ENCODE measurements at places on chromosomes 5 and 9.

DNA sequence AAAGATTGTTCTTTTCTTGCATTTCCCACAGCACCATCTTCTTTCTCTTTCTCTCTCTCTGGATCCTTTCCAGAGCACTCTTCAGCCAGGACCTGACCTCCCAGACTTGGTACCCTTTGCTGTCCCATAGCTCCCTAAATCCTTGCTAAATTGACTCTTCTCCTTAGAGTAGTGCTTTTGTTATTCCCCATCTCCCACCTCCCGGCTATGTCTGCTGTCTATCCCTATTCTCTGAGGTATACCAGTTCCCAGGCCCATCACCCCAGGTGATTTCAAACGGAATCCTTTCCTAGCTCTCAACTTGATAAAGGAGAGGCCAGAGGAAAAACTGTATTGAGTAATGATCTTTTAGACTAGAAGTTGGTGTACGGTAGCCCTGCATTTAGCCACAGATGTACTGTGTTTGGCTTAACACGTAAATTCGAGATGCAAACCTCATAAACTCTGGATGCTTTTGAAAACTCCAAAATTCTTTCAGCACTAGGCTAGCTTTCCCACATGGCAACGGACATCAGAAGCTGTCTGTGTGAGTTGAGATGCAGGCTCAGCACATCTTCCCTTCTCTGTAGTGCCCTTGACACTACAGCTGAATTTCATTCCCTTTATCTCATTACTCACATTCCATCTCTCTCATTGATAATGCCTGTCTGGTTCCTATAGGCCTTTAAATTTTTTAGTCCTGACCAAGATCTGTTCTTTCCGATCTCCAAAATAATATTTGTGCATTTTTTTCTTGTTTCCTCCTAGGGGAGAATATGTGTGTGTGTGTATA lies 320.8 kb upstream of the ITGA1 start:
- no peak for DNase-seq

DNA sequence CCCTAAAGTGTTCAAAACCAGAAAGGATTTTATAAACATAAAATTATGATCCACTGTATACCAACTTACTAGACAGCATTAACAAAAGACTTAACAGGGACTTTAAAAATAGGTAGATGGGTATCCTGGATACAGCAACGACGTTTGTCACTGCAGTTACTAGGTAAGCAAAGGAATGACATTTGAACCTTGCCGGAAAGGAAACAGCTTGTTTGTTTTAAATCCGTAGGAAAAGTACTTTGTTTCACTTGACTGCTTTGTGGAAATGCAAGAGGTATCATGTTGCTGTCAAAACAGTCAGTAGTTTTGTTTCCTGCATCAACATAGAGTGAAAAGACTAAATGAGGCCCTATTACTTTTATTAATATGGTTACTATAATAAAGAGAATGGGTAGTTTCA lies 122.9 kb downstream of the CDC42SE2 start:
- DNase-seq, result no peak

DNA sequence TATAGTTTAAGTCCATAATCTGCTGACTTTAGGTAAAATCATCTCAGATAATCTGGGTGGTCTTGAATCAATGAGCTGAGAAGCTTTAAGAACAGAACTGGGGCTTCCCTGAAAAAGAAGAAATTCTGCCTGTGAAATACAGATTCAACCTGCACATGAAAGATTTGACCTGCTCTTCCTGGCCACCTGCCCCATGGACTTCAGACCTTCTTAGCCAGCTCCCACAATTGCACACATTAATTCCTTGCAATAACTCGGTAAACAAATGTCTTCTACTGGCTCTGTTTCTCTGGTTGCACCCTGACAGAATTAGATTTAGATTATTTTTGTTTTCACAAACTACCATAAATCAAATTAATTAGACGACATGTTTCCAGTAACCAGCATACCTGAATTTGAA lies 2117.9 kb upstream of the C9orf72 start:
- DNase-seq, result no peak

GRCh38 chr9:128394379-128395168 lies 23.4 kb downstream of the URM1 start:
- no peak for DNase-seq

DNA sequence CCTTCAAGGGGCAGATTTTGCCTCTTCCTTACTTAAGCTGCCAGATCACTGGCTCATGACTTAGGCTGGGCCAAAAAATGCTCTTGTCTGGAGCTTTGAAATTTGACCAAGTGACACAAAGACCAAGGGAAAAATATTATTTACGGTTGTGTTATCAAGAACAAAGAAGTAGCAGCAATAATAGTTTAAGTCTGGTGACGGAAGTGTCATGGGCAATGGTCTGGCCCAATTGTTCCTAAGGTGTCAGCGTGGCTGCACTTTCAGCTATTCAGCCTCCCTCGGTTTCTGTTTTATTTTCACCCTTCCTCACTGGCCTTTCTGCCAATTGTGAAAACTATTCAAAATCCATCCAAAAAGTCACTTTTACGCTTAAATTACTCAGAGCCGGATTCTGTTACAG lies 185.3 kb downstream of the CDH18 start:
- no peak for DNase-seq

GRCh38 chr9:78406146-78406545 lies 109.2 kb downstream of the PSAT1 start:
- DNase-seq, result no peak

DNA sequence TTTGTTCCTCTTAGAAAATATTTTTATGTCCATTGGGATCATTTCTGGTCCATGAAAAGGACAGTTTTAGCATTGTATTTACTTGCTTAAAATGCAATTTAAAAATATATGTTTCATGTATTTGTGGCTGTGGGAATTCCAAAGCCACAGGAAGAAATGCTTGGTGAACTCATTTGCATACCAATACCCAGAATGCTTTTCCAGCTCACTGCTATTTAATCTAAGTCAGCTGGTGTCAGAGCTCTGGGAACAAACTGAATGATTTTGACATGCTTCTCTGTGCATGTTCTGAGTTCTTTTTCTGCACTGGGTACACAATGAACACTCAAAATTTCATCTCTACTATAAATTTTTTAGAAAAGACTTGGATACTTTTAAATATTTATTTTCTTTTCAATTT lies 482.8 kb upstream of the ARRDC3 start:
- no peak for DNase-seq

DNA sequence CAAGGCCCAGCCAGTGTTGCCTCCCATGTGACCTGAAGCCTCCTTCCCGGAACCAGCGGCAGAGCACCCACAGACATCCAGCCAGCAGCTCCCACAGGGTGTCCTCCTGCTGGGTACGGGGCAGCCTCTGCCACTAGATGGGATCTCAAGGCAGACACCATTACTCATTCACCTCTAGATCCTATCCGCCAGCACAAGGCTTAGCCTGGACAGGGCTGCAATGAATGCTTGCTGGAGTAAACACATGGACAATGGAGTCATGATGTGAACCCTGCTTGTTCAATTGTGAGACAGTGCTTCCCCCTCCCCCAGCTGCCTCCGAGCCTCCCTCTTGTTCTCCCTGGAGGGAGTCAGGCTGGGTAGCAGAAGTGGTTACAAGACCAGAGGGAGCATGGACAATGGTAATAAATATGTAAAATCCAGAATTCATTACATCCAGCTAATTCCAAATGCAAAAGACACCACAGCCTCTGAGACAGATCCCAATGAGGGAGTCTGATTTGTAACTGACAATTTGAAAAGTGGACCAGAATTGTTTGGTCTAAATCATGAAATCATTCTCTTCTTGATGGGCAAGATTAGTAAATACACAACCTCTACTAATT lies 132.0 kb downstream of the CRB2 start:
- DNase-seq, result no peak

All from NCI-H1930 (cell line).